Prostate gland (tissue), 2 donors: ENCODE measurements at places on chromosomes 6 and 20. TPM values are rescaled to one million over a fixed set of nuclear protein-coding genes. Genes with fewer than 3 reads are reported as not detected.

FAM83D gene
- 12.6 TPM for total RNA-seq

SKIC2 gene
- 66.2 TPM for total RNA-seq

WFDC6 gene
- total RNA-seq, result 34.8 TPM

DNMT3B gene
- 11.5 TPM for total RNA-seq

HRH3 gene
- total RNA-seq, result 0.51 TPM

NNAT gene
- 0.41 TPM for total RNA-seq

LAMA4 gene
- 48.3 TPM for total RNA-seq

COL20A1 gene
- 7.1 TPM for total RNA-seq

- no peak overlapping the region for H3K27ac ChIP-seq
- H3K27me3 ChIP-seq, result no peaks in the 10 kb centered on the region
- no peaks in the 10 kb centered on the region for H3K36me3 ChIP-seq
- H3K4me3 ChIP-seq, result no peak overlapping the region
- no peak for DNase-seq
Measured at GRCh38 chr6:19210849-19211590, 626.1 kb upstream of the ID4 start.

- no peaks in the 10 kb centered on the region for H3K27me3 ChIP-seq
- H3K36me3 ChIP-seq, result no peaks in the 10 kb centered on the region
- H3K4me3 ChIP-seq, result peak overlapping the region; percentile 9
- no peak overlapping the region for H3K27ac ChIP-seq
- H3K4me1 ChIP-seq, result no peaks in the 10 kb centered on the region
Measured at GRCh38 chr6:76876922-76877553, 586.3 kb downstream of the HTR1B start.

- H3K27ac ChIP-seq, result no peak overlapping the region
- no peak for DNase-seq
- no peaks in the 10 kb centered on the region for H3K27me3 ChIP-seq
- no peak overlapping the region for H3K4me3 ChIP-seq
- H3K36me3 ChIP-seq, result no peaks in the 10 kb centered on the region
Measured at GRCh38 chr20:34736106-34736735, 32.1 kb downstream of the TP53INP2 start.

- no peak overlapping the region for H3K4me3 ChIP-seq
- no peaks in the 10 kb centered on the region for H3K4me1 ChIP-seq
- H3K27me3 ChIP-seq, result no peaks in the 10 kb centered on the region
- no peak overlapping the region for H3K27ac ChIP-seq
- no peaks in the 10 kb centered on the region for H3K36me3 ChIP-seq
Measured at GRCh38 chr6:21527731-21528130, 65.8 kb upstream of the SOX4 start.

DNA sequence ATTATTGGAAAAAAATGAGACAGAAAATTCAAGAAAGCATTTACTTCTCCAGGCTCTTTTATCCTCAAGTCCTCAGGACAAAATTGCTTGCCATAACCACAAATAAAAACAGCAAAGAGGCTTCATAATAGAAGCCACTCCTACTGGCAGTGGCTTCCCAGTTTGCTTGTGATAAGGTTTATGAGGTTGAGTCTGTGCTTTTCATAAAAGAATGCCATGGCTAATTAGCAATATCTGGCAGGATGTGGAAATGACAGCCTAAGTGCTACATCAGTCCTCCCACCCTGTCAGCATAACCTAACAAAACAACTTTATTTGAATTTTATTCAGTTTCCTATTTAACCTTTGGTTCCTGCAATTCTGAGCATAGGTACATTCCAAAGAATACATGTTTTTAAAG lies 80.9 kb upstream of the HTR1E start:
- no peak for DNase-seq
- no peaks in the 10 kb centered on the region for H3K27me3 ChIP-seq

GRCh38 chr6:15254070-15254975 lies 8.5 kb downstream of the JARID2 start:
- no peaks in the 10 kb centered on the region for H3K27me3 ChIP-seq
- no peak for DNase-seq
- no peak overlapping the region for H3K27ac ChIP-seq

DNA sequence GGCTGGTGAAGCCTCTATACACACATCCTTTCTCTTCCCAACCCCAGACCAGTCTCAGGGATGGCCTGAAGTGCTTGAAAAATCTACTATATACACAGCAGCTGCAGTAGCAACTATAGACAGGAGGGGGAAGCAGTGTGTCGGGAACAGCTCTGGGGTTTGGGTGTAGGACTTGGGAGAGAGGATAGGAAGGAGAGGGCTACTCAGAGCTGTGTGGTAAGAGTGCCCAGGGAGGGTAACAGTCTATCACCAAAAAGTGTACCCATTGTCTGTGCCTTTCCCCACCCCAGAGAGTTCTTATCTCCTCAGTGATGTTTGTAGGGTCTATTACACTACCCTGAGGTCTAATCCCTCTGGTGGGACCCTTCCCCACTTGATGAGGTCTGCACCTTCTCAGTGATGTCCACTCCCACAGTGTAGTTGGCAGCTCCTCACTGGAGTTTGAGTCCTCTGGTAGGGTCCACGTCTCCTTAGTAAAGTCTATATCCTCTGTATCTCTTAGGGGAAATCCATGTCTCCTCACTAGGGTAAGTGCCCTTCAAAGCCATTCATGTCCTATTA lies 1.5 kb upstream of the GGT7 start:
- H3K4me1 ChIP-seq, result no peaks in the 10 kb centered on the region
- H3K4me3 ChIP-seq, result no peak overlapping the region
- no peaks in the 10 kb centered on the region for H3K36me3 ChIP-seq
- no peaks in the 10 kb centered on the region for H3K27me3 ChIP-seq

GRCh38 chr20:63259734-63260460 lies 5.6 kb upstream of the NKAIN4 start:
- no peaks in the 10 kb centered on the region for H3K4me1 ChIP-seq
- H3K4me3 ChIP-seq, result no peak overlapping the region
- peaks cover 7% of the 10 kb centered on the region for H3K27me3 ChIP-seq

DNA sequence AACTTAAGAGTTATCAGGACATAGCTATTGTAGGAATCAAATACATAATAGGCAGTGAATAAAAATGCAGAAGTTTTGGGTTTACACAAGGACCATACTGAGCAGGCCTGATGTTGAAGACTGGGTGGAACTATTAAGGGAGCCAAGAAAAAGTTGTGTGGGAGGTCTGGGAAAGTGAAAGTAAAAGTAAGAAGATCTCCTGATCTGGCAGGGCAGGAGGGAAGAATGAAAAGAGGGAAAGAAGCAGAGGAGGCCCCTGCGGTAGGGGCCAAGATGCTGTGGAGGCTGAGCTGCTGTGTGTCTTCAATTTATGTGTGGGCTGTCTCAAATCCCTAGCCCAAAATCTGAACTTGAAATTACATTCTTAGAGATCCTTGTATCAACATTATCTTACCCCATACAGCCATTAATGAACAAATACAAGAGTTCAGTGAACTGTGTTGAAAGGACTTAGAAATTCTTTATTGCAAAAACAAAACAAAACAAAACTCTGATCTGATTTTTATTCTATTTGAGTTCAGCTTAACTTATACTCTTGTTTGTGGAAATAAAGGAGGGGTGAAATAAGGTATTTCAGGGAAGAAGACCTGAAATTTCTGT lies 1183.8 kb downstream of the HACE1 start:
- no peak overlapping the region for H3K4me3 ChIP-seq
- no peak for DNase-seq
- no peaks in the 10 kb centered on the region for H3K4me1 ChIP-seq
- H3K27me3 ChIP-seq, result no peaks in the 10 kb centered on the region

DNA sequence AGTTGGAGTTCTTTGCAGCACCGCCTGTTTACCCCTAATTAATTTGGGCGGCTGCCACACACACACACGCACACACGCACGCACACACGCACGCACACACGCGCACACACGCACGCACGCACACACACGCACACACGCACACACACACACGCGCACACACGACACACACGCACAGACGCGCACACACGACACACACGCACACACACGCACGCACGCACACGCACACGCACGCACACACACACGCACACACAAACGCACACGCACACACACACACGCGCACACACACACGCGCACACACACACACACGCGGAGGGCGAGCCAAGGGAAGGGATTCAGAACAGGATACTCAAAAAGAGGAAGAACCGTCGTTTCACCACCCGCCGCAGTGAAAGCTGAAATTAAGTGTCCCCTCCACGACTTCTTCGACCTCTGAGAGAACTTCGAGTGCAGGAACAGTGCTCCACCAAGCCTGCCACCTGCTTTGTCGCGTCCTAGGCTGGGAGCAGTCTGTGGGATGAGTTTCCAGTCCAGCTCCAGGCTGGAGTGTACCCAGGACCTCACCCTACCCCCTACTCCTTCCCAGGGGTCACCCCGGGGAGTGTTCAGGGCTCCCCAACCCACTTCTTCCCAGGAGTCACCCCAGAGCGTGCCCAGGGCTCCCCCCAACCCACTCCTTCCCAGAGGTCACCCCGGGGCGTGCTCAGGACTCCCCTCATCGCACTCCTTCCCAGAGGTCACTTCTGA lies 1.1 kb downstream of the RNASET2 start:
- peak overlapping the region; percentile 92 for H3K27ac ChIP-seq
- no peaks in the 10 kb centered on the region for H3K27me3 ChIP-seq
- peak overlapping the region; percentile 77 for H3K4me3 ChIP-seq
- H3K36me3 ChIP-seq, result no peaks in the 10 kb centered on the region
- no peak for DNase-seq

- no peak overlapping the region for H3K4me3 ChIP-seq
- no peaks in the 10 kb centered on the region for H3K27me3 ChIP-seq
- no peaks in the 10 kb centered on the region for H3K36me3 ChIP-seq
- H3K4me1 ChIP-seq, result peaks cover 5% of the 10 kb centered on the region
- DNase-seq, result no peak
- no peak overlapping the region for H3K27ac ChIP-seq
Measured at GRCh38 chr6:37540390-37540789, 40.7 kb upstream of the CCDC167 start.

- no peak for DNase-seq
- H3K27me3 ChIP-seq, result no peaks in the 10 kb centered on the region
- H3K36me3 ChIP-seq, result no peaks in the 10 kb centered on the region
- H3K4me3 ChIP-seq, result no peak overlapping the region
- H3K4me1 ChIP-seq, result no peaks in the 10 kb centered on the region
Measured at GRCh38 chr6:108795122-108795521, 53.1 kb upstream of the ARMC2 start.

- no peak overlapping the region for H3K27ac ChIP-seq
- no peaks in the 10 kb centered on the region for H3K27me3 ChIP-seq
- H3K4me3 ChIP-seq, result no peak overlapping the region
Measured at GRCh38 chr20:17794400-17794799, 94.6 kb downstream of the BANF2 start.

GRCh38 chr20:61808447-61808846 lies 257.2 kb downstream of the TAF4 start:
- H3K4me3 ChIP-seq, result no peak overlapping the region
- no peaks in the 10 kb centered on the region for H3K36me3 ChIP-seq
- DNase-seq, result no peak
- H3K27me3 ChIP-seq, result no peaks in the 10 kb centered on the region
- no peak overlapping the region for H3K27ac ChIP-seq

GRCh38 chr6:93701526-93701925 lies 282.2 kb upstream of the EPHA7 start:
- H3K4me3 ChIP-seq, result no peak overlapping the region
- no peaks in the 10 kb centered on the region for H3K27me3 ChIP-seq
- no peak for DNase-seq
- no peaks in the 10 kb centered on the region for H3K36me3 ChIP-seq
- H3K4me1 ChIP-seq, result no peaks in the 10 kb centered on the region

DNA sequence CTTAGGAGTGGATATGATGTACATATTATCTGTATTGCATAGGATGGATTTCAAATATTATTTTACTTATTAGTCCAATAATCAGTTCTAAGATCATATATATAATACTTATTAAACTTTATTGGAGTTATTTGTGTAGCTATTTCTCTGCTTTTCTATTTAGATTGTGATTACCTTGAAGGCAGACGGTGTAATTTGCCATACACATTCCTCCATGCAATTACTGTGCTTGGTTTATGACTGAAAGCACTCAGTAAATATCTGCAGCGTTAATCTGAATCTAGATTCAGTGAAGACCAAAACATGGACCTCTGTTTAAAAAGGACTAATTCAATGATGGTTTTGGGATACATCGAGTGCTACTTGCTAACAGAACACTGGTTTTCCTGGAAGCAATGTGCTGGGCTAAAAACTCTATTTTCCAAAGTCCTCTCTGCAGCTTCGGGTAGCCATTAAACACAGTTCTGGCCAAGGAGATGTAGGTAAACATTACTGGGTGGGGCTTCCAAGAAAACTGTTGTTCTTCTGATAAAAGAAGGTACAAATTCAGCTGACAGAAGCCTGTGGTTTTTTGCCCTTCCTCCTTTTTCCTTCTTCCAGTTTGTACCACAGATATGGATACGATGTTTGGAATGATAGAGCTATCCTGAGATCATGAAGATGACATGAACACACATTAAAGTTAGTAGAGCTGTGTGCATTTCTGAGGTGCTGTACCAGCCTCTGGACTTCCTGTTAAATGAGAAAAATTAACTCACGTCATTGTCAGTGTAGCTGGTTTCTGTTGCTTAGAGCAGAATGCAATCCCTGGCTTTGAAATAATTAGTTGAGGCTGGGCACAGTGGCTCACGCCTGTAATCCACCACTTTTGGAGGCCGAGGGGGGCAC lies 136.5 kb upstream of the NUP153 start:
- no peaks in the 10 kb centered on the region for H3K27me3 ChIP-seq
- H3K4me1 ChIP-seq, result no peaks in the 10 kb centered on the region
- no peak for DNase-seq
- H3K36me3 ChIP-seq, result no peaks in the 10 kb centered on the region
- H3K4me3 ChIP-seq, result no peak overlapping the region
- no peak overlapping the region for H3K27ac ChIP-seq

GRCh38 chr6:110328259-110328658 lies 29.9 kb downstream of the METTL24 start:
- no peak overlapping the region for H3K27ac ChIP-seq
- no peaks in the 10 kb centered on the region for H3K36me3 ChIP-seq
- H3K27me3 ChIP-seq, result no peaks in the 10 kb centered on the region

GRCh38 chr6:13866301-13866700 lies 51.9 kb upstream of the MCUR1 start:
- no peaks in the 10 kb centered on the region for H3K36me3 ChIP-seq
- H3K27me3 ChIP-seq, result no peaks in the 10 kb centered on the region
- H3K4me1 ChIP-seq, result no peaks in the 10 kb centered on the region
- no peak overlapping the region for H3K27ac ChIP-seq
- H3K4me3 ChIP-seq, result no peak overlapping the region
- DNase-seq, result no peak

- no peak overlapping the region for H3K4me3 ChIP-seq
- no peaks in the 10 kb centered on the region for H3K36me3 ChIP-seq
- H3K27me3 ChIP-seq, result peaks cover 3% of the 10 kb centered on the region
Measured at GRCh38 chr20:21052686-21053001, 53.5 kb downstream of the LINC00237 start.
